ENCODE measurements at places on chromosomes 12 and 14. TPM values are rescaled to one million over a fixed set of nuclear protein-coding genes. Genes with fewer than 3 reads are reported as not detected.

GRCh38 chr14:98909251-98909944, 362.6 kb downstream of the BCL11B start:
- DNase-seq = peak; percentile 54

GRCh38 chr12:20272161-20272560, 96.2 kb upstream of the PDE3A start:
- DNase-seq = no peak

GRCh38 chr12:48486679-48487078, 4.4 kb downstream of the C12orf54 start:
- no peak for DNase-seq

DNA sequence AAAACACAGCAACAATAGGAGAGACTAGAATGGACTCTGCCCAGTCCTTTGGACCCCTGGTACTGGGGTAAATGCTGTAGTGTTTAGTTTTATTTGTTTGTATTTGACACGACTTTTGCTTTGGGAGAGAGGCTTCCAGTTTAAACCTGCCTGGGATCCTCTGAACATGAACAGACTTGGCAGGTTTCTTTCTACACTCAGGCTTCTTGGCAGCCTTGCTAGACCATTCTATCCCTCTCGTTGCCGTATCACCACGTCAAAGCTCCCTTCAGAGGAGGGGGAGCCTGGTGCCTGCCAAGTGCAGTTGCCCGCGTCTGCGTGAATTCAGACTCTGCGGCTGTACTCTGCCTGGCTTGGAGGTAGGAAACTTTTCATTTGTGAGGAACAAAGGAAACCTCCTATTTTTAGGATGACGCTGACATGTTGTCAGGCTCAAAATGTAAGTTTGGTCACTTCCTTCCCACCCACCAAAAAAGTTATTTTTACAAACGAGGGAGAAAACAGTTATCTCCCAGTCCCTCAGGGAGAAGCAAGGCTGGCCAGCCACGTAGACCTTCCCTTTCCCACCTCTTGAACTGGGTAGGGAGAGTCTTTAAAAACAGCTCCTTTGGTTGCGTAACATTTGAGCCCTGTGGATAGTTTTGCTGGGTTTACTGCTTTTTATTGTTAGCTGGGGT, 25.9 kb downstream of the CD9 start:
- DNase-seq = no peak

- no peak for DNase-seq
Observed at GRCh38 chr12:48782457-48783395, 6.2 kb downstream of the ADCY6 start.

- DNase-seq = no peak
Observed at GRCh38 chr12:131598717-131599116, 112.2 kb upstream of the SFSWAP start.

- DNase-seq = no peak
Observed at GRCh38 chr12:52630008-52630500, 11.7 kb upstream of the KRT73 start.

GRCh38 chr12:39807043-39807442, 187.4 kb upstream of the ABCD2 start:
- DNase-seq = no peak

- no peak for DNase-seq
Observed at GRCh38 chr14:74347097-74347794, 1.0 kb upstream of the VRTN start.

DNA sequence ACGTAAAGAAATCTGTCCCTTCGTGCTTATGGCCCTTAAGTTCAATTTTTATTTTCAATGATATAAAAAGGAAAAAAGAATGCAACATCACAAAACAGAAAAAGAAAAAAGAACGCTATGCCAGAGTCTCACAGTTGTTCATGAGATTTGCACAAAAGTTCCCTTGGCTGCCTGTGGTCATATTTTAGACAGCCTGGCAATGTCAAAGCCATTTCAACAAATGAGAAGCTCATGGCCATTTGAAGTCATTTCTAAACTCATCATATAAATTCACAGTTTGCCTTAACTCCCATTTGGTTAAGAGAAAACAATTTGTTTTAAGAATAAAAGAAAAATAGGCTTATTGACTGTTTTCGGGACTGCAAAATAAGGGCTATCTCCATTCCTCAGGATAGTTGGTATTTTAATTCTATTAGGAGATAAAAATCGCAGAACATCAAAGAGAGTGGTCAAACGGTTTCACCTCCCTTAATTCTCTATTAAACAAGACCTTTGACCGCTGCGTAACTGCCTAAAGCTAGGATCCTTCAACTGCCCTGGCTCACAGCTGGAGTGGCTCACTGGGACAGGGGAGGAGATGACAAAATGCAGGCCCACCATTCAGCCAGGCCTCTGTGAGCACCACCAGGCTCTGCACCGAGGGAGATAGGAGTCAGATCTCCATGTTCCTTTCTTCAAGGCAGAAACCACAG, 119.2 kb upstream of the DAAM1 start:
- no peak for DNase-seq

DNA sequence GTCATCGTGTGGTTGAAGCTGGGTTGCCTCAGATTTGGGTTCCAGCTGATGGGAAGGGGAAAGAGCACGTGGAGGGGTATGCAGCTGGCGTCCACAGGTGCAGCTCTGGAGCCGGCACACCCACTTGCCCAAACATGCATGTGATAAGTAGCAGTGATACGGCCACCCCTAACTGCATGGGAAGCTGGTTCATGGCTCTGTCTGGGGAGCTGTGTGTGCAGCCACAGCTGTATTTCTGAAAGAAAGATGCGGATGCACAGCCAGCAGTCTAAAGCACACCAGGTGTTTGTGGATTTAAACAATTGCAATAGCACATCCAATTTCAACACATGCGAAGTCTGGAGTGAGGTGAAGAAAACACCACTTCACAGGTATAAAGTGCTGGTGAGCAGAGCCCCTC, 181.4 kb downstream of the EFCAB11 start:
- DNase-seq = no peak

- no peak for DNase-seq
Observed at GRCh38 chr12:122929812-122930211, 33.9 kb upstream of the VPS37B start.

DNA sequence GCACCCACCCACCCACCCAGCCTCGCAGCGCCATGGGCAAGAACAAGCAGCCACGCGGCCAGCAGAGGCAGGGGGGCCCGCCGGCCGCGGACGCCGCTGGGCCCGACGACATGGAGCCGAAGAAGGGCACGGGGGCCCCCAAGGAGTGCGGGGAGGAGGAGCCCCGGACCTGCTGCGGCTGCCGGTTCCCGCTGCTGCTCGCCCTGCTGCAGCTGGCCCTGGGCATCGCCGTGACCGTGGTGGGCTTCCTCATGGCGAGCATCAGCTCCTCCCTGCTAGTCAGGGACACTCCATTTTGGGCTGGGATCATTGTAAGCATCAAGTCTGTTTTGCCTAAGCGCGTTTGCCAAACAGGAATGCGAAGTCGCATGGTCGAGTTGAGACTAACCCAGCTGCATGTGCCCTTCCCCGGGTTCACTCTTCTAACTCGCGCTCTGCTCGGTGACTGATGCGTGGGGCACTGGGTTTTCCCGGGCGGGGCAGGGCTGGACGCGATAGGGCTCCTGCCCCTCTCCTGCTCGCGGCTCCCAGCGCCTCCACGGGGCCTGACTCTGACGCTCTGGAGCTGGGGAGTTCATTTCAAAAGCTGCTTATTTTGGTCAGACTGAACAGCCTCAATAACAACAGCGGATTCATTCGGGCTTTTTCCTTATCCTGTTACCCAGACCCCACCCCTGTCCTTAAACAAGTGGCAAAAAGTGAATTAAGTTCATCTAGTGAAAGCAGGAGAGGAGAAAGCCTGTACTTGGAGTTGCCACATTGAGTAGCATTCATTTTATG, 458 bp downstream of the SSPN start:
- DNase-seq = no peak

GRCh38 chr12:5163661-5164060, 120.0 kb downstream of the KCNA5 start:
- no peak for DNase-seq

GRCh38 chr14:29603696-29604095, 324.0 kb downstream of the PRKD1 start:
- no peak for DNase-seq

- peak; percentile 31 for DNase-seq
Observed at GRCh38 chr12:29640589-29641345, 143.0 kb downstream of the TMTC1 start.

DNA sequence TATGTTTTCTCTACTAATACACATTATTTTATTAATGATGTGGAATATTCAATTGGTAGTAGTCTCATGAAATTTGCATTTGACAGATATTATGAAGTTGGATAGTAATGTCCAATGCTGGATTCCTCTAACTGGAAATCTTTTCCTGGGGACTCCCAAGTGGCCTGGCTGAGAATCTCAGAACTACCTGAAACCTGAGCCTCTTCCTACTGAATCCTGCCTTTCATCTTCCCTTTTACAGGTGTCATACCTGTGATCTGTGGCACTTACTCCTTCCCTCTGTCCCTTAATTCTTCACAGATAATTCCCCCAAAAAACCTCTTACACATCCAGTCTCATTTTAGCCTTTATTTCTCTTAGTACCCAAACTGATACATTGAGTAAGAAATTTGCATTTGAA, 89.7 kb upstream of the MYF6 start:
- no peak for DNase-seq

GRCh38 chr14:72869407-72870329, 24.2 kb downstream of the DPF3 start:
- no peak for DNase-seq

DNA sequence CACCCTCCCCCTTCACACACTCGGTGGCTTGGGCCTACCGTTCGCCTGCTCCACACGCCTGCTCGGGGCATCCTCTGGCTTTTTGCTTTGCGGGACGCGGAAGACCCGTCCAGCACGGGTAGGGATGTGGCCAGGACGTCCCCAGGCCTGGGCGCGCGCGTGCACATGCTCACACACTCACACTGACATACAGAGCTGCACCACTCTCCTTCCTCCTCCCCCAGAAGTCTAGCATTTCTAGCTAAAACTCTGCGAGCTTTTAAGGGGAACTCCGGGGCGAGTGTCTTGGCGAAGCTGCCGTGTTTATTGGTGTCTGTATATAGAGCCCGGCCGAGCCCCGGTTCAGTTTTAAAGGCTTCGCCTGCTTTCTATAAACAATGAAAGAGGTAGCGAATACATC, 5.0 kb downstream of the TBX5 start:
- no peak for DNase-seq

DNA sequence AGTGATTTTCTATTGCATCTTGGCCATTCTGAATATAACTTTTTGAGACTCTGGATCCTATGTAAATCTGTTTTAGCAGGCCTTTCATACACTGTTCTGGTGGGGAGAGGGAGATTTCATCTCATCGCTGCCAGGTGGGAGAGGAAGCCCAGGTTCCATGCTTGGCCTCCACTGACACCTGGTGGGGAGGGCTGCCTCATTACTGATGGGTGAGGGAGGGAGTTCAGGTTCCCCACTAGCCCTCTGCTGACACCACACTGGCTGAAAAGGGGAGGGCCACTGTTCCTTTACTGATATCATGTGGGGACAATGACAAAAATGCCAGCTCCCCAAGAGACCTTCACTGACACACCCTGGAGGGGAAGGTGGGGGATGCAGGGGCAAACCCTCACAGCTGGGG, 2.4 kb upstream of the GALNT8 start:
- no peak for DNase-seq

GRCh38 chr14:50882932-50883826, 11.3 kb downstream of the ABHD12B start:
- no peak for DNase-seq

- DNase-seq = no peak
Observed at GRCh38 chr14:30134936-30135335, 207.3 kb upstream of the PRKD1 start.

- no peak for DNase-seq
Observed at GRCh38 chr12:92051441-92051840, 94.2 kb downstream of the BTG1 start.

MOAP1 gene
- 26.2 TPM for total RNA-seq

AVPR1A gene
- total RNA-seq = 0.13 TPM

KSR2 gene
- total RNA-seq = 0.29 TPM

PRR13 gene
- 91.4 TPM for total RNA-seq

AKAP5 gene
- total RNA-seq = 1.5 TPM

SMAGP gene
- total RNA-seq = 15.7 TPM

STXBP6 gene
- 0.38 TPM for total RNA-seq

ALDH1L2 gene
- 15.0 TPM for total RNA-seq

DNAJC22 gene
- total RNA-seq = 1.6 TPM
